ENCODE measurements at places on chromosomes 2 and 18. TPM values are rescaled to one million over a fixed set of nuclear protein-coding genes. Genes with fewer than 3 reads are reported as not detected.

GRCh38 chr2:198371921-198372543 is 567.6 kb downstream of the PLCL1 start:
- no peak for DNase-seq

DNA sequence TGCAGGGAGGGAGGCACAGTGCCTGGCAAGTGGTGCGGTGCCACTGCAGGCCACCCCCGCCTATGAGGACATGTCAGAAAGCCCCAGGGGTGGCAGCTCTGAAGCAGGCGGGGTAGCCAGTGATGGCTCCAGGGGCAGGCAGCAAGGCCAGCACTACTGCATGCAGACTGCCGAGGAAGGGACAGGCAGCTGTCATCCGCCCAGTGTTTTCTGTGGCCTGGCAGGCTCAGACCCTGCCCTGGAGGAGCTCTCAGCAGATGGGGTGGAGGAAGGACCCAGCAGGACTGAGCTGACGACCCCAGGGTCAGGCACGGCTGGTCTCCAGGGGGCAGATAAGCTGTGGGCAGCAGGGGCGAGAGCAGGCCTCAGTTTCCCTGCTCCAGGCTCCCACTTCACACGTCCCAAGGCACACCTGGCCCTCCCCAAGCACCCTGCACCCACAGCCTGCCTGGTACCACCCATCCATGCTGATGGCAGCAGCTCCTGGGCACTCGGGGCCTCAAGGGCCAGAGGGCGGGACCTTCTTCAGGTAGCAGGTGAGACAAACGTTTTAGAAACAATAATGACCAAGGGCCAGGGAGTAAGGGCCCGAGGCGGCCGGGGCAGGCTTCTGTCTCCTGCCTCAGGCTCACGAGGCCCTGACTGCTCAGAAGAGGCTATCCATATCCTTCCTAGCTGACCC is 48.5 kb downstream of the HS6ST1 start:
- DNase-seq, result no peak

TRPM8 gene
- not detected for total RNA-seq

PRSS56 gene
- total RNA-seq, result not detected
